ENCODE measurements at places on chromosomes 16 and 17. TPM values are rescaled to one million over a fixed set of nuclear protein-coding genes. Genes with fewer than 3 reads are reported as not detected.

Gene PERCC1
- not detected for total RNA-seq

Gene KRT27
- not detected for total RNA-seq

Gene ASGR1
- 1.5 TPM for total RNA-seq

Gene CD300LB
- not detected for total RNA-seq

Gene NATD1
- total RNA-seq, result 2.5 TPM

Gene ARL5C
- total RNA-seq, result not detected

Gene SOX15
- total RNA-seq, result not detected

Gene DYNLRB2
- not detected for total RNA-seq

Gene ZNHIT3
- total RNA-seq, result 43.7 TPM

Gene ERAL1
- 51.2 TPM for total RNA-seq

Gene MYH13
- total RNA-seq, result not detected

Gene CRYM
- not detected for total RNA-seq

Data from activated naive CD4-positive, alpha-beta T cell treated with anti-CD3 and anti-CD28 coated beads for 36 hours (primary cell).